HS-27A (cell line): ENCODE measurements at places on chromosomes 2 and 18.

- no peak for DNase-seq
Observed at GRCh38 chr2:172389685-172390339, 37.6 kb upstream of the ITGA6 start.

GRCh38 chr18:13278062-13278630 lies 59.6 kb downstream of the LDLRAD4 start:
- DNase-seq, result no peak

GRCh38 chr2:98734162-98734561 lies 3.2 kb upstream of the MGAT4A start:
- DNase-seq, result no peak

DNA sequence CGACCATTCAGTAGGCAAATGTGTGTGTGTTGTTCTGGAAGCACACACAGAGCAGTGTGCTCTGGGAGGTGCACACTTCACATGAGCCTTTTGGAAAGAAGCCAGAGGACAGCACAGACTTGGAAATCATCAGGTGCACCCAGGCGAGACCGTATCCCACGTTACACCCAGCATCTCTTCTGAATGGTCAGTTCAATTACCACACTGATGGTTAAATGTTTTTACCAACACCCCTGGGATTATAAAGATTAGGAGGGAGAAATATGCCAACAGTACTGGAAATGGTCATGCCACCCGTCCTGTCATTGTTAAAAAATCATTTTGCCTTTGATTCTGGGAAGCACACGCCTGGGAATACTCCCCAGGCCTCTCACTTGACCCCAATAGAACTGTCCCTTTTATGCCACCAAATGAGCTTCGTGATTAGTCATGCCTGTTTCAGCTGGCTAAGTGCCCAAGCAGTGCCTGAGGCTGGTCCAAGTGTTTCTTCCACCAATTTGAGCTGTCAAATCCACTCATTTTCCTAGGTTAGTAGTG lies 183.7 kb downstream of the NRP2 start:
- DNase-seq, result no peak

- no peak for DNase-seq
Observed at GRCh38 chr2:212099658-212100057, 438.9 kb downstream of the ERBB4 start.

GRCh38 chr2:220811952-220812570 lies 760.0 kb downstream of the EPHA4 start:
- peak; percentile 19 for DNase-seq

GRCh38 chr2:61179701-61180639 lies 18.0 kb downstream of the C2orf74 start:
- no peak for DNase-seq

GRCh38 chr18:55003695-55004094 lies 44.4 kb upstream of the CCDC68 start:
- no peak for DNase-seq

DNA sequence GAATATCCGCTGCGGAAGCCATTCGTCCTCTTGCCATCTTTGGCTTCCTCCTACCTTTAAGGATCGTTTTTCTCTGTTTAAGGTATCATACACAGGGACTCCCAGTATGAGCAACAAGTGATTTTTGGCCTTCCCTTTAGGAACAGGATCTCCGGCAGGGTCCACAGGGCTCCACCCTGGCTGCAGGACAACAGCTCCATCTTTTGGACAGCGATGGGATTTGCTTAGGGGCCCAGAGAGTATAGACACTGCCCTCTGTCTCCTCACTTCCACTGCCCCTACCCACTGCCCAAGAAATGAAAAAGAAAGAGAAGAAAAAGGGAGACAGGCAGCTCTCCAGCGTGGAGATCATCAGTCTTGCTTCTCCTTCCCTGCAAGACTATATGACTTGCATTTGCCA lies 224.5 kb downstream of the UXS1 start:
- DNase-seq, result no peak

- no peak for DNase-seq
Observed at GRCh38 chr18:79918615-79919011, 32.8 kb downstream of the SLC66A2 start.

DNA sequence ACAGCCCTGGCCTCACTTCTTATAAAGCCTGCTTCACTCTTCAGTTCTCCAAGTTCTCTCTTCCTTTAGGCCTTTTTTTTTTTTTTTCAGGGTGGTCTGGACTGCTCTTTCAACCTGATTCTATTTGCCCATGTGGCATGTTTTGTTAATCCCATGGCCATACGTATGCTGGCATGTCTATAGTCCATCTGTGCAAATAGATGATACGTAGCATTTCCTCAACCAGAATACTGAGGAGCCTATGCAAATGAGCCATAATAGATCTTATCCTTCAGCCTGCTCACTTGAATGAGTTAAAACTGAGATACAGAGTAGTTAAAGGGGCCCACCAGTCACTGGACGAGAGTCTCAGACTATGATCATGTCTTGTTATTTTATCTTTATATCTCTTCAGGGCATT lies 265.2 kb upstream of the CXCR4 start:
- DNase-seq, result no peak

DNA sequence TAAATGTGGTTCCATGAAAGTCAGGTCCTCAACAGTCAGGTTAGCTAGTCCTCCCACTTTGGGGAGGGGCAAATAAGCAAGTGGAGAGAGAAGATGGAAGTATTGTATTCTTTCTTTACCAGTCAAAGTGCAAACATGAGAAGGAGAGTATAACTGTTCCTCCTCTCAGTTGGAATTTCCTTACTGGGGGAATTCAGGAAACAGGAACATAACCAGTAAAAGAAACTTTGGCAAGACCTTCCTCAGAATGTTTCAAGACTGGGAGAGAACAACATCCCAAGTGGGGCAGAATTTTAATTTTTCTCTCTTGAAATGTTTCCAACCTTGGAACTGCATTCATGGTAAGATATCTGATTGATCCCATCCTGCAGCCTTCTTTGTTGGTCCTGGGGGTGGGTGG lies 552.4 kb upstream of the TNP1 start:
- no peak for DNase-seq

DNA sequence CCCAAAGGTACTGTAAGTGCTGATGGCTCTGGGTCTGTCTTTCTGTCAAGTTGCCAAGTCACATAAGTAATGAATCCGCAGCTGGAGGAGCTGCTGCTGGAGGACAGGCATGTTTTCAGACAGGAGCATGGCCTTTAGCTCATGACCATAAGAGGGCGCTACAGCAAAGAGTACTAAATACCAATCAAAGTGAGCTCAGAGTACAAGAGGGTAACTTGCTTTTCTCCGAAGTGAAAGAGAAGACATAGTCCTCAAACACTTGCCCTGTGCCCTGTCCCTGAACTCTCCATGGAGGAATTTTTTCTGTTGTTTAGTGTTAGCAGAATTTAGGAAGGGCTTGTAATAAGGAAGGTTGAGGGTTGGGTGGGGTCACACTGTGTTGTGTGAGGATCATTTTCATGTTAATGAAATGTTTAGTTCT lies 58.0 kb upstream of the EML6 start:
- DNase-seq, result peak; percentile 31

DNA sequence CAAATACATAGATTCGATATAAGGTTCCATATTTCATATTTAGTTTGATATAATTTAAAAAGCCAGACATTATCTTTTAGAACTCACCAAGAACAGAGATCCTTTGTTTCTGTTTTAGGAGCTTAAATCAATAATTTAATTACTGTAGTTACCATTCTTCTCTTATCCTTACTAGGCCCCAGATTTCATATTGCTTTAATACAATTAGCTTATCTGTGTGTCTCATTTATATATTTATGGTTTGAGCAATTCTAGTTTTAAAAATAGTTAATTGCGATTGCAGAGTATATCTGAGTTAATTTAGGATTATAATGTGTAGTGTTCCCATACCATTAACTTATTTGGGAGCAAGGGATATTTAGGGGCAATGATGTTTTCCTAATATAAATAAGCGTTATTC lies 558.8 kb upstream of the ZNF804A start:
- no peak for DNase-seq

DNA sequence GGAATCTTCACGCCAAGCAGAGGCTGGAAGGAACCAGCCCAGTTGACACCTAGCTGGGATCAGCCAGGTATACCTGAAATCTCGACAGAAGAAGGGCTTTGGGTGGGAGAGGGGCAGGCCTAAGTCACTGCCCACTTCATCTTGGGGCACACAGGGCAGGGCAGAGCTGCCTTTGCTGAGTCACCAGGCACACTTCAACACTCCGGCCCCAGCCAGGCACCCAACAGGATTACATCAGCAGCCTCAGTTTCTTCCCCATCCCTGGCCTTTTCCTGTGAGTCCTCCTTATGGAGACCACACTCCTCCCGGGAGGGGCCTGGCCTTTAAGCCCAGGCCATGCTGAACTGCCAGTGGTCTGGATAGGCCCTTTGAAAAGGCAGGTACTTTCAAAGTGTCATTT lies 201.7 kb upstream of the HS6ST1 start:
- no peak for DNase-seq

GRCh38 chr18:13534631-13535030 lies 191.7 kb downstream of the FAM210A start:
- no peak for DNase-seq

DNA sequence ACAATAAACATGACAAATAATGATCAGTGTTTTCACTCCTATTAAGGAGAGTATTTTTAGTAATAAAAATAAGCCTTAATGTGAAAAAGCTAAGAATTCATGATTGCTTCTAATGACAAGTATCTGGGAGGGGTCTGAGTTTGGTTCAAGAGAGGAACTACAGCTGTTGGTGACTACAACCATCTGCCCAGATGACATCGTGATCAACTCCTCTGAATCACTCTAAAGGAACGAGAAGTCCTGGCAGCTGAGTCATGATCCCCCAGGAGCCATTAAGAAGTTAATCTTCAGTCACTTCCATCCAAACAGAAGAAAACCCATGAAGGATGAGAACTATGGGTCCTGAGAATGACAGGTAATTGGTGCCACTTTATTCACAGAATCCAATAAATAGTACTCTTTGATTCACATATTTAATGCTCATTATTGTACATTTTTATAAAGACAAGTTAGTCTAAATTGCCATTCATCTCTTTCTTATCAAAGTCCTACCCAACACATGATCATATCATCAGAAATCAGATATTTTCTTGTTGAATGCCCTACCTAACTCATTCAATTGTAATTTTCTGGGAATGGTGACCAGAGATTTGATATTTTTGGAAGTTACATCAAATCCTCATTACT lies 6.8 kb downstream of the TFPI start:
- DNase-seq, result peak; percentile 89

DNA sequence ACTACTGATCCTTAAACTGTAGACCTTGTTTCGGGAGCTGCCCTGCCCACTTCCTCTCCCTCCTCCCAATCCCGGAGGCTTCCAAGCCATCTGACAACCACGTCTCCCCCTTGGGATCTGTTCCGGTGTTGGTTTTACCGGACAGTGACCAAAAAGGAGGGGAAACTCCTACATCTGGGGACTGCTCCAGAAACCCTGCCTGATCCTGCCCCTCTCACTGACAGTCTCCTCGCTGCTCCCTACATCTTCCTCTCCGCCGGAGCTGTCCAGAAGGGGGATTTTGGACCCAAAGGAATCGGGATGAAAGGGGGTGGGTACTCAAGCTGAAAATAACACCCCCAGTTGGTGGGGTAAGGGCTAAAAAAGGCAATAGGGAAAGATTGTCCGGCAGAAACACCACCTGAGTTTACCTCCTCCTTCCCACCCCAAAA lies 1.5 kb downstream of the INO80D start:
- DNase-seq, result peak; percentile 31

- DNase-seq, result peak; percentile 15
Observed at GRCh38 chr2:188984065-188984491, 9.9 kb downstream of the COL3A1 start.

- no peak for DNase-seq
Observed at GRCh38 chr2:72210470-72210869, 62.8 kb upstream of the CYP26B1 start.

- DNase-seq, result no peak
Observed at GRCh38 chr18:60894254-60894945, 438.8 kb upstream of the CDH20 start.

DNA sequence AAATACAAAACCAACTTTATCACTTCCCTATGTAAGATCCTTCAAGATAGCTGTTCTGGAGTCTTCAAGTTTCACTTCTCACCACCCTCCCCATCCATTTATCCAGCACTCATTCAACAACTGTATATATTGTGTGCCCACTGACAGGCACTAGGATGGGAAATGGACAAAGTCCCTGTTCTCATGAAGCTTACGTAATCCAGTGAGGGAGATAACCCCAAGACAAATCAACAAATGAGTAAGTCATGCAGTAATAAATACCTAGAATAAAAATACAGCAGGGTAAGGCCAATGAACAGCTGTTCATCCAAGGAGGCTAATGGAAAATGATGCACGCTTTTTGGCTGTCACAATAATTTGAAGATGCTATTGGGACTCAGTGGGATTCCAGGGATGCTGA lies 133.8 kb downstream of the MEMO1 start:
- no peak for DNase-seq

GRCh38 chr2:27752551-27753237 lies 18.8 kb upstream of the MRPL33 start:
- no peak for DNase-seq

DNA sequence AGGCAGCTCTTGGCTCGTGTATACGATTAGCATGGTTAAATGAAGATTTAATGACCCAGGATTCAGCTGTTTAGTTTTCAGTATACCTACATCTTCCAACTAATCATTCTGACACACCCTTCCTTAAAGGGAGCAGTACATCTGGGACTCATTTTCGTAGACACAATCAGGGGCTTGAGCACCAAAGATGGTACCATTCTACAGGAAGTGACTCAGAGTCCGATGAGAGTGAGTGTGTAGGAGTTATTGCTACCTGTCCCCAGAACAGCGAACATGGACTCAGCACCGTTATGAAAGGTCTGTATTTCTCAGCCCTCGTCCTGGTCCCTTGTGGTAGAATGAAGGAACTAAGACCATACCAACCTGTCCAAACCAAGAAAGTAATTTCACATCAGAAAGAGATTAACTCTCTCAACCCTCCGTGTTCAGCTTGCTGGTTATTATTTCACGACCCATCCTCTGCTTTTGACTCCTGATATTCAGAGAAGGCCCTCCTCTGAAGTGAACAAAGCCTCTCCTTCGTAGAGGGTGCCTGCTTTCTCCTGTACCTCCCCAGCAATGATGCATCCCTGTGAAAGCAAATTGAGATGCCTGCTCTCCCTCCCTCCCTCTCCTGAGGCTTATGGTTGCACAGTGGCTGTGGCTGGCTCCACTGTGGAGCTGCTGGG lies 214.8 kb downstream of the MTX2 start:
- no peak for DNase-seq

- DNase-seq, result no peak
Observed at GRCh38 chr18:76314015-76314414, 181.0 kb downstream of the ZNF516 start.

GRCh38 chr18:25350489-25351251 lies 1.3 kb downstream of the ZNF521 start:
- DNase-seq, result peak; percentile 9
